ENCODE measurements at places on chromosomes 11 and 22.

DNA sequence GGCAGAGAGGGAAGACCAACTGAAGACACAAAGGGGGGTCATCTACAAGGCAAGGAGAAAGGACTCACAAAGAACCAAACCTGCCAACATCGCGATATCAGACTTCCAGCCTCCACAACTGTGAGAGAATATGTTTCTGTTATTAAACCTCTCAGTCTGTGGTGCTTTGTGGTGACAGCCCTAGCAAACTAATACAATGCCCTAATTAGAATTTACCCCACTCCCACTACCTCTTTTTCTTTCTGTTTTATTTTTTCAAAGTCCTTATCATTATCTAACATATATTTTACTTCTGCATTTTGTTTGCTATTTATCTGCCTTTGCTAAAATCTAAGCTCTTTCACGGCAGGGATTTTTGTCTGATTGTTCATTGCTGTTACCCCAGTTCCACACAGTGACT, 2.5 kb upstream of the OR52D1 start:
- DNase-seq, result no peak

DNA sequence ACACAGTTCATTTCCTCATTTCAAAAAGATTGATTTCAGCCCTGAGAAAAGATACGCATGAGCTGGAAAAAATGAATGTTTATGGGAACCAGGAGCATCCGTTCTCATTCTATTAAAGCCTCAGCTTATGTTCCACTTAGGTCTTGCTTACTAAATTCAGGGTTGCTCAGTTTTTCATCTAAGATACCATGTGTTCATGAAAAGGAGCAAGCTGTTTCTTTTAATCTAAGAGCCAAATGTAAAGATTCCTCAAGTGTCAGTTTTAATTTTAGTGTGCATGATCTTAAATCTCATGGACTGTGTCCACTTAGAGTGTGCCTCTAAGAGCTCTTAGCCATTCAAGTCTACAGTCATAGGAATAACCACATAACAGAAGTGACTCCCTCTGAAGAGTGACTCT, 141.5 kb upstream of the ARHGAP42 start:
- no peak for DNase-seq

GRCh38 chr11:125980436-125980835, 34.6 kb downstream of the VSIG10L2 start:
- no peak for DNase-seq

- DNase-seq, result no peak
Measured at GRCh38 chr11:116403794-116404461, 368.9 kb downstream of the BUD13 start.

DNA sequence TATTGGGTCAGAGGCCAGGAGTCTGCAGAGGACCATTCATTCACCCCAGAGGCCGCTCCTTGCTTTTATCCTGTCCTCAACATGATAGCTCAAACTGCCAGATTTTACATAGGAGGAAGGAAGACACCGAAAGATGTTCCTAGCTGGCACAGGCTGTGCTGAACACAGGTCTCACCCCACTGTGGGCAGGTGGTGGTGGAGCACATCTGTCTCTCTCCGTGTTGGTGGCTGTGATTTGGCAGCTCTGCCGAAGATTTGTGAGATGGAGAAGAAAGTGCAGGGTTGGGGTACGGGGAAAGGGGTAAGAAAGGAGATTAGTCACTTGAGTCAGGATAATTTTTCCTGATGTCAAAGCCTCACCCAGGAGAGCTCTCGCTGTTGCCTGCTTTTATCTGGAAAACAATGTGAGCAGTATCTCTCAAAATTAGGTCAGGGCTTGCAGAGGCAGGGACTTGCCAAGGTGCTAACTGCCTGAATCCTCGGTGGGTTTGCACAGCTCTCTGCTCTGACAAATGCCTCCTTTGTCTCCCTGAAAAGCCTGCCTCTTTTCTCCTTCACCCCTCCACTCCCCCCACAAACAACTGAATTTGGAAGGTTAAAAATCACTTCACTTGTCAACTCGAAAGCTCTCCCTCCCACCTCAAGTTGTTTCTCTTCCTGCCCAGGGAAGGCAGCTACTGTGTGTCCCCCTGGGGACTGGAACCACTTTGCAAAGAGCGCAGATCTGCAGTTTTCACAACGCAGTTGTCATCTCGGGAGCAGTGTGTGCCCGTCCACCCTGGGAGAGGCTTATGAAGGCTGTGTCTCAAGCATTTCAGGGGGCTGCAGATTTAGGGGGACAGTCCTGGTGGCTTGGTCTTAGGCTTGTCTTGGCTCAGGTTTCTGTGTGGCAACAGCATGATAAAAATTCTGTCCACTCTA, 299.7 kb downstream of the ST3GAL4 start:
- DNase-seq, result no peak

DNA sequence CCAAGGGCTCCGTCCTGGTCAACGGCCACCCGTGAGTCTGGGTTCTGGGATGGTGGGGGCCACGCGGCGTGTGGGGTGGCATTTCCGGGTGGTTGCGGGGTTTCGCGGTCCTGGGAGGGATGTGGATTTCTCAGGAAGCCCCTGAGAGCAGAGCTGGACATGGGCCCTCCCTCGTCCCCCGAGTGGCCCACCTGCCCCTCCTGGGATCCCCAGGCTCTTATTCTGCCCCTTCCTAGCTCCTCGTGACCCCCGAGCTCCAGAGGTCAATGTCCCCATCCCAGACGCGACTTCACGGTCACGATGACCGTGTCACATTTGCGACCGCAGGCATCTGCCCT, 4.4 kb downstream of the MUC5AC start:
- DNase-seq, result no peak

- DNase-seq, result no peak
Measured at GRCh38 chr11:75816561-75817239, 1.7 kb downstream of the UVRAG start.

GRCh38 chr22:29216873-29217666, 11.4 kb downstream of the EMID1 start:
- no peak for DNase-seq

- DNase-seq, result no peak
Measured at GRCh38 chr11:41289408-41289807, 170.0 kb downstream of the LRRC4C start.

- DNase-seq, result no peak
Measured at GRCh38 chr11:113113801-113114704, 152.8 kb downstream of the NCAM1 start.

GRCh38 chr11:64266339-64266738, 15.0 kb downstream of the PLCB3 start:
- DNase-seq, result no peak

DNA sequence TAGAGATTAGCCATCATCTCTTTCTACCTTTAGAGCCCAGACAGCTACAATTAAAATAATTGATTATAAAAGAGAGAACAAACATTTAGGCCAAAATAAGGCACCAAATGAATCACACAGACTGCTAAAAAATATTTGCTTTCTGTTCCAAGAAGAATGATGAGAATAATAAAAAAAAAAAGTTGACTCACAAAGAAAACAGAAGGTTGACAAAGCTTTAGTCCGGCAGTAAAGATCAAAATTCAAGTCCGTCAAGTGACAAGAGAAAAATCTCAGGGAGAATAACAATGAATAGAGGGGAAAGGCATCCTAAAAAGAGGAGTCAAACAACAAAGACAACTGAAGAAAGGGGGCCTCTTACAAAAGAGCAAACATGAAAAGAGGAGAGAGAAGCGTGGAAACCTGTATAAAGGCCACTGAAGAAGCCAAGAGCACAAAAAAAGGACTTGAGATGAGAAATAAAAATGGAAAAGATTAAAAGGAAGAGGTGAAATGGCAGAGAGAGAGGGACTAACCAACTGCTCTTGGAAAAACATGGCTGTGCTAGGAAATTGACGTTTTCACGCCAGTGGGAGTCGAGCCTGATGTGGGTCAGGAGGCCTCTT, 910.2 kb downstream of the OPCML start:
- no peak for DNase-seq

GRCh38 chr11:15476371-15476917, 361.7 kb downstream of the INSC start:
- no peak for DNase-seq

DNA sequence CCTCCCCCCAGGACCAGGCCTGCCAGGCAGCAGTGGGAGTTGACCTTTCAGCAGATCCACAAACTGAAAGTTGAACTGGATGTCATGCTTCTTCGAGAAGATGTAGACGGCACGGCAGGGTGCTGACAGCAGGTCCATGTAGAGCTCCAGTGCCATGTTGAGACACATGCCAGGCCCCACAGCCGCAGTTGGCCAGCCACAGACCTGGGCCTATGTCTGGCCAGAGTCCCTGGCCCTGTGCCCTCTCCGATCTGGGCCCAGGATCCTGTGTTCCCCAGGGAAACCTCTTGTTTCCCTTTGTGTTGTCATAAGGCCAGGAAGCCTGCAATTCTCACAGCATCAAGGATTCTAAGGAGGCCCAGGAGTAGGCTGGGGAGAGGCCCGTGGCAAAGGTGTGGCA, at the start of gene GSTT4:
Gene GSTT4, minus strand, starts transcription at position 253 of the 400 bp plus-strand sequence. Its CDS starts 97 bp downstream, at position 156.
- DNase-seq, result no peak

Data from CD4-positive, alpha-beta T cell treated with Interleukin-15 for 4 hours (primary cell).